ENCODE measurements at places on chromosomes 5 and 9. TPM values are rescaled to one million over a fixed set of nuclear protein-coding genes. Genes with fewer than 3 reads are reported as not detected.

The IFNA8 gene
- total RNA-seq: not detected

The OSMR gene
- total RNA-seq: 76.1 TPM

The PCDHGA3 gene
- not detected for total RNA-seq

The CDC25C gene
- 13.0 TPM for total RNA-seq

The SPATA31C1 gene
- total RNA-seq: not detected

The FREM1 gene
- total RNA-seq: not detected

The CCL19 gene
- total RNA-seq: not detected

The MUSK gene
- total RNA-seq: not detected

The WNT8A gene
- total RNA-seq: not detected

The KCNV2 gene
- total RNA-seq: not detected

The LECT2 gene
- total RNA-seq: not detected

The PCDHA12 gene
- 2.9 TPM for total RNA-seq

The IL4 gene
- not detected for total RNA-seq

The PDZD2 gene
- total RNA-seq: 0.07 TPM

The CCNI2 gene
- 0.36 TPM for total RNA-seq

The KCNMB1 gene
- total RNA-seq: not detected

The DDX4 gene
- 0.02 TPM for total RNA-seq

The C1QTNF3 gene
- total RNA-seq: not detected

The ISL1 gene
- total RNA-seq: 0.09 TPM

The OTULINL gene
- total RNA-seq: 4.9 TPM

All from A549 treated with CpdA at 1 μM for 4 hours (cell line).